Stimulated activated naive CD4-positive, alpha-beta T cell treated with Interleukin-2 at 50 U/mL for 16 hours (primary cell): ENCODE measurements at places on chromosomes 6 and 20.

DNA sequence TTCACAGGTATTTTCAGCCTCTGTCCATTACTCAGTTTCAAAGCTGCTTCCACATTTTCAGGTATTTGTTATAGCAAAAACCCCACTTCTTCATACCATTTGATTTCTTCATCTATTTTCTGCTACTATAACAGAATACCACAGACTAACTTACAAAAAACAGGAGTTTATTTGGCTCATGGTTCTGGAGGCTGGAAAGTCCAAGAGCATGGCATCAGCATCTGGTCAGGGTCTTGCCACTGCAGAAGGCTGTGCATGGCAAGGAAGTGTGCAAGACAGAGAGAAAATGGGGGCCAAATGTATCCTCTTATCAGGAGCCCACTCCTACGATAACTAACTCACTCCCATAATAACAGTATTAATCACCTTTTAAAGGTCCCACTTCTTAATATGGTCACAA, 82.8 kb upstream of the FOXA2 start:
- DNase-seq = no peak

- no peak for DNase-seq
Measured at GRCh38 chr20:44720621-44720996, 5.4 kb downstream of the CCN5 start.

DNA sequence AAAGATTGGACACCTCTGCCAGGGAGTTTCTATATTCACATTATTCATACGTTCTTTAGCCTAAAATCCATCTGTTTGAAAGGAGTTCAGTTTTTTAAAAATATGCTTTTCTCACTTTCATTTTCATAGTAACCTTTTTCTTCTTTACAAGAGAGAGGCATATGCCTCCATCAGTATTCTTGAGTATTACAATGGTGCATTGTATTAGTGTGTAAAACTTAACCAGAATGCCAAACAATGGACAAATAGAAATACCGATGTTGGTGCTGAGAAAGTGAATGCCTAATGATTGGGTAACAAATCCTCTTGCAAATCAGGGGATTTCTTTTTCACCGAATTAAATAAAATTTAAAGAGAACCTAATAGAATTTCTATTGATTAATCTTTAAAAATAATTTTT, 163.2 kb upstream of the LAMA2 start:
- DNase-seq = no peak

DNA sequence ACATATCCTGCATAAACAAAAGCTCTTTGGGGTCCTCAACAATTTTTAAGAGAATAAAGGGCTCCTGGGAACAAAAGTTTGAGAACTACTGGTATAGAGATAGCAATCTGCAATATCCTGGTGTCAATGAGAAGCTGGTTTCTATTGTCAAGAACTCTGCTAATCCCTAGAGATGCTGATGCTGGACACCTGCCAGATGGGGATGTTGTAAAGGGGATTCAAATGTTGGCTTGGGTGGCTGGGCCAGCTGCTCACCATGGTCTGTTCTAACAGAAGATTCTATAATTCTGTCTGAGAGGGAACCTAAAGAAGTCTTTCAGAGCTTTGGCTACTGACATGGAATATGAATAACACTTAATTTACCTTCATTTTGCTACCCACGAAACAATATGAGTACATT, 137.8 kb downstream of the BTBD9 start:
- no peak for DNase-seq

- no peak for DNase-seq
Measured at GRCh38 chr6:100462706-100463629, 1.8 kb downstream of the SIM1 start.

- DNase-seq = no peak
Measured at GRCh38 chr6:112597176-112597575, 250.0 kb downstream of the RFPL4B start.

DNA sequence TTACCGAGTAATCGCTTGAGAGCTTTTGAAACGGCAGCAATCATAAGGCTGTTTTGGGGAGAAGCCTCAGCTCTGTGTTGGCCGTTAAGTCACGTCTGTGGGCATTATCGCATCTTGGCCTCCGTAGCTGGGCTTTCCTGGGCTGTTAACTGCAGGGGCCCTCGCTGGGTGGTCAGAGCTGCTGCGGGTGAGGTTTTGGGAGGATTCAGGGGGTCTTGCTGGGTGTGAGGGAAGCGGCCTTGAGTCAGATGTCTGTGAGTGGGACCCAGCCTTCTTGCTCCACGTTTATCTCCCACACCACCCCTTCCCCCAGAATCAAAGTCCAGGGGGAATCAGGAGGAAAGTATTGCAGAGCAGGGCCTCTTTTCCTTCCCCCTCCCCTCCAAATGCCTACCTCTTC, 3.2 kb upstream of the APCDD1L start:
- no peak for DNase-seq

DNA sequence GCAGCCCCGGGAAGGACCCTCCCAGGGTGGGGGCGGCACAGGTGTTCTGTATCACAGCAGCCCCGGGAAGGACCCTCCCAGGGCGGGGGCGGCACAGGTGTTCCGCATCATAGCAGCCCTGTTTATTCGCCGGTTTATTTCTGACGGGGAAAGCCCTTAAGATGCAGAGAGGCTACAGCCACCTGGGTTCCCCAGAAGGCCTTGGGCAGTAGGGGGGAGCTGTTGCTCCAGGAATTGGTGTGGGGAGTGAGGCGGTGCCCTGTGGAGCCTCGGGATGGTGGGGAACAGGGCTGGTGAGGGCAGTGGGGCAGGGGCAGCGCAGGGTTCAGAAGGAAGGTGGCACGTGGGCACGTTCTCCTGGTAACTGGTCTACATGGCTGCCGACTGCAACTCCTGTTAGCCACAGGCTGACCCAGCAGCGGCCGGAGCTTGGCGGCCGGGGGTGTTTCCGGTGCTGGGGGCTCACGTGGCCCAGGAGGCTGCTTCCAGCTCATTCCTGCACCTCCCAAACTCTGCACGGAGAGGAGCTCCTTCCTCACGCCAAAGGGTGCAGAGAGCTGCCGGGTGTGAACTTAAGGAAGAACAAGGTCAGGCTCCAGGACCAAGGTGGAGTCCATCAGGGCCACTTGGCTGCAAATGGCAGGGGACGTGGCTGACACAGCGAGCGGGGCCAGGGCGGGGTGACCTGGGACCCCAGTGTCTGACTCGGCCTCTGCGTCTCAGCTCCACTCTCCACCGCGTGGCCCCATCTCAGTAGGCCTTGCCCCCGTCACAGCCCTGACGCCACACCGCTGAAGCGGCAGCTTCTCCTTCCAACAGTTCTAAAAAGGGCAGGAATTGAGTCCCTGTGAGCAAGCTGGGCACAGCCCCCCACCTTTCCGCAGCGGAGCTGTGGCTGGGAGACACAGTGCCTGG, 13.2 kb downstream of the SLCO4A1 start:
- no peak for DNase-seq

- no peak for DNase-seq
Measured at GRCh38 chr6:43790031-43790430, 20.0 kb downstream of the VEGFA start.

GRCh38 chr6:5492356-5492755, 231.0 kb downstream of the FARS2 start:
- DNase-seq = no peak

GRCh38 chr20:219290-220115, 7.6 kb upstream of the DEFB129 start:
- DNase-seq = no peak

GRCh38 chr6:139219746-139220145, 72.1 kb downstream of the TXLNB start:
- DNase-seq = no peak

- DNase-seq = no peak
Measured at GRCh38 chr20:474581-474980, 12.2 kb upstream of the TBC1D20 start.

DNA sequence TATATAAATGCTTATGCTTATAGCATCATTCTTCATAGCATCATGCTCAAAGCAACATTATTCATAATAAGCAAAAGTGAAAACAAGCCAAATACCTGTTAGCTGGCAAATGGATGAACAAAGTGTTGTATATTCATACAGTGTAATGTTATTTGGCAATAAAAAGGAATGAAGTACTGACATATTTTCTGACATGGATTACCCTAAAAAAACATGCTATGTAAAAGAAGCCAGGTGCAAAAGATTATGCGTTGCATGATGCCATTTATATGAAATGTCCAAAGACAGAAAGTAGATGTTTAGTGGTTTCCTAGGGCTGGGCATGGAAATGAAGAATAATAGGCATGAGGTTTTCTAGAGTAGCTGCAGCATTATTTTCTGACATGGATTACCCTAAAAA, 77.1 kb downstream of the GFRA4 start:
- DNase-seq = no peak

GRCh38 chr6:79385893-79386292, 151.3 kb downstream of the LCA5 start:
- DNase-seq = no peak

DNA sequence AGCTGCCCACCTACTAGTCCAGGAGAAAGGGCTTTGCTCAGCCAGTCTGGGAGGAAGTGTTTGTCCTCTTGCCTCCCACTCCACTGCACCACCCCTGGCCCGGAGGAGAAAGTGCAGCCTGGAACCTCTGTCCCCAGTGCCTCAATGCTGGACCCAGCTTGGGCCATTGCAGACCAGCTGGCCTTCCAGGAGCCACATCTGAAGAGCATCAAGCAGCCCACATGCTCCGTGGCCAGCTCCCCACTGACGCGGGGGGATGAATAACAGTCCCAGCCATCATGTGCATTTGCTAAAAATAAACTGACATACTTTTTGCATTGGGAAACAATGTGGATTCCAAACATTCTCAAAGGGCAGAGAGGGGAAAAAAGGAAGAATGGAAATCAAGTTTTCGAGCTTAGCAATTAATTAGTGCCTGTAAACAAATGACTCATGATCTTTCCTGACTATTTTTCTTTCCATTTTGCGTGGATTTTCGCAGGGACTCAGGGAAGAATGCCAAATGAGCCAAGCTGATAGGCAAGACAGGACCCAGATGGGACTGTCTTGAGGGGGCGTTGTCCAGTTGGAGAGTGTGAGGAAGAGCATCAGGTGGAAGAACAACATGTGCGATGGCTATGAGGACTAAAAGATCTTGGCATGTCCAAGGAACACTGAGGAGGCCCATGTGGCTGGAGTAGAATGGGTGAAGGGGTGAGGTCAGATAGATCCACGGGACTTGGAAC, 34.1 kb downstream of the CEBPB start:
- DNase-seq = no peak
